K562 (cell line): ENCODE measurements at places on chromosomes 1 and 21.
A peak's percentile ranks its signal among the peaks of the same experiment; 100 is the strongest.

DNA sequence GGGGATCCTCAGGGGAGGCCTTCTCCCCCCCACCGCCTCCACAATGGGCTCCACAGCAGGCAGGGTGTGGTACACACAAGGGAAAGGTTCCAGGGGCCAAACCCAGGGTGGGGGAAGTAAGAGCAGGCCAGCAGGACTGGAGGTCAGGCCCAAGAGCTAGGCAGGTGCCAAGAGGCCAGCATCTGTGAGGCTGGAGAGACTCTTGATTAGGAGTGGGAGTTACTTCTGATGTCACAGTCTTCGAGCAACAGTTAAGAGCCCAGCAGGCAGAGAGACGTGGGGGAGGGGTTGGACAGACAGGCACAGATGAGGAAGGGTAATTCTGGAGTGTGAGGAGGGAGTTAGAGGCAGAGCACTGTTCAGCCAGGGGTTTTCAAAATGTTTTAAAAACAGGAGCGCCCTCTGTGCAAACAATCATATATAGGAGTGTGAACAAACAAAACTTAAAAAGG lies 55.8 kb downstream of the SLC9A1 start:
- peak; percentile 91 for DNase-seq

DNA sequence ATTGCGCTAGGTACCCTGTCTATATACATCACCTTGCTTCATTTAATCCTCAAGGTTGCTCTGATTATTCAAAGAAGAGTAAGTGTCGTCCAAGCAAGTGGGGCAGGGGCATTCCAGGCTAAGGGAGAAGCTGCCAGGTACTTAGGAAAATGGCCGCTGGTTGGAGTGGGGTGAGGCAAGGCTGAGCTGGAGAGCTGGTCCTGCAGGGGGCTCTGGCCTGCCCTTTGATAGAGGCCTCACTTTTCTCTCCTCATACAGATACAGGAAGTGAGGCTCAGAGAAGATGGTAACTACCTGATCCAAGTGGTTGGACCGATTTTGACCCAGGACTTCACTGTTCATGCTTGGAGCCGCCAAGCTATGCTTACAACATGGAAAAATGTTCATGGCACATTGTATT lies 86.9 kb upstream of the ZBTB40 start:
- peak; percentile 40 for DNase-seq

- no peak for DNase-seq
These were observed 9.8 kb upstream of the KCNA3 start for GRCh38 chr1:110684491-110684890.

DNA sequence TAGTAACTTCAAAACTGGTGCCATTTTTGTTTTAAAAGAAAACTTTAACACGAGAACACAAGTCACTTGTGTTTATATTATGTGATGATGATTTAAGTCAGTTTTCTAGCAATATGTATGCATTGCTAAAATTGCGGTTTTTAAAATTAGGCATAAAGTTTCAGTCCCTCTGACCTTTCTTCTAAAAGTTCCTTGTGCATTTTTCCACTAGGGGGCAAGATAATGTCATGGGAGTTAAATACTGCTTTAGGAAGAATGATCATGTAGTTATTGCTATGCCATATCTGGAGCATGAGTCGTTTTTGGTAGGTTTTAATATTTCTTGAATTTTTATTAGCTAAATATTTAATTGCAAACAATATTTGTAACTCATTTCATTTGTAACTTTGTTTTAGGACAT lies 10.7 kb downstream of the CDC7 start:
- peak; percentile 52 for DNase-seq

DNA sequence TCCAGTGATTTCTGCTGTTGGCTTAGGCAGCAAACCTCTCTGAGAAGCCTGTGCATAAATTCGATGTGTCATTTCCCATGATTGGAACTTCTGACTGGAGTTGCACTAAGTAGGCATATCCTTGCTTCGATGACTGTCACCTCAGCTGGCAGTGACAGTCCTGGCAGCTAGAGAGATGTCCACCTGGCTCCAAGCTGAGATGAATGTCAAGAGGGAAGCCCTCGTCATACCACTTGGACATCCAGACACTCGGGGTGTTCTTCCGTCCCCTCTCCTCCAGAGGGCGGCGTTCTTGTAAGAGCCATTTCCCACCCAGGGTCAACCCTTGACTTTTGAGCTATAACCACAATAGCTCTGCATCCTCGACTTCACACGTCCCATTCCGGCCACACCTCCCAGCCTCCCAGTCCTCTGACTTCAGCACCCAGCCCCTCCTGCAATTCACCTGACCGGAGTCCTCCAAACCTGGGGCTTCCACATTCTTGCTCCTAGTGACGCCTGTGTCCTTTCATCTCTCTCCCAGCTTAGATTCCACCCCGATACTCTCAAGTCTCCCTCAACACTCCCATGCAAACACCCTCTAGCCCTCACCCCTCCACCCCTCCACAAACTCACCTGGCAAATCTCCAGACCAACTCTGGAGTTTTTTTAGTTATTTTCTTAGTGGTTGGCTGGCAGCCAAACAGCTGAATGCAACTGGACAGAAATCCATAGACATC lies 17.3 kb downstream of the CA6 start:
- DNase-seq, result peak; percentile 78

DNA sequence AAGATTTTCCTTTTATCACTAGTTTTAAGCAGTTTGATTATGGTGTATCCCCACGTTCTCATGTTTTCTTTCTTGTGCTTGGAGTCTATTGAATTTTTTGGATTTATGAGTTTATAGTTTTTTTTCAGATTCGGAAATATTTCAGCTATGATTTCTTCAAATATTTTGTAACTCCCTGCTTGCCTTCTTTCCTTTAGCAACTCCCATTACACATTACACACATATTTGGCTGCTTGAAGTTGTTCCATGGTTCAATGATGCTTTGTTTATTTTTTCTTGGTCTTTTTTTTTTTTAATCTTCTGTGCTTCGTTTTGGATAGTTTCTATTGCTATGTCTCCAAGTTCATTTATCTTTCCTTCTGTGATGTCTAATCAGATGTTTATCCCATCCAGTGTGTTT lies 48.5 kb upstream of the WARS2 start:
- DNase-seq, result no peak

- DNase-seq, result no peak
These were observed 27.5 kb upstream of the JUN start for GRCh38 chr1:58811303-58811702.

- no peak for DNase-seq
These were observed 518 bp upstream of the SHE start for GRCh38 chr1:154502744-154503115.

- DNase-seq, result no peak
These were observed 98.8 kb downstream of the ZFYVE9 start for GRCh38 chr1:52240592-52241210.

GRCh38 chr1:157471531-157471930 lies 80.8 kb downstream of the FCRL5 start:
- DNase-seq, result no peak

DNA sequence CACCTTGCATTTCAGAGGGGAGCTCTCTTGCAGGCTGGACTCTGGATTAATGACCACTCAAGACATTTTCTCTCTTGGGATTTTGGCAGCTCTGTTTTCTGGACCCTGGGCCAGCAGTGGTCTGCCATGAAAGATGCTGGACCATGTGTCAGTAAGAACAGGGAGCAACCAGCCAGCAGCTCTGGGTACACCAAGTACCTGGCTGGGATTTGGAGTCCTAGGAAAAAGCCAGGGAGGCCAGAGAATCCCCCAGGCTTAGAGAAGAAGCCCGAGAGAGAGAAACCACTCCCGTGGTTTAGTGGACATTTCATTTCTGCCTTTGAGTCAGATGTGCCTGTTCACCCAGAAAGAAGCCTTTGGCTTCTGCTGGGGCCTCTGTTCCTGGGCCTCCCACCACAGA lies 2.5 kb downstream of the NFASC start:
- DNase-seq, result no peak

- peak; percentile 82 for DNase-seq
These were observed 552 bp upstream of the ZNF496 start for GRCh38 chr1:247332215-247332622.

GRCh38 chr1:216614011-216614934 lies 109.0 kb downstream of the ESRRG start:
- no peak for DNase-seq

DNA sequence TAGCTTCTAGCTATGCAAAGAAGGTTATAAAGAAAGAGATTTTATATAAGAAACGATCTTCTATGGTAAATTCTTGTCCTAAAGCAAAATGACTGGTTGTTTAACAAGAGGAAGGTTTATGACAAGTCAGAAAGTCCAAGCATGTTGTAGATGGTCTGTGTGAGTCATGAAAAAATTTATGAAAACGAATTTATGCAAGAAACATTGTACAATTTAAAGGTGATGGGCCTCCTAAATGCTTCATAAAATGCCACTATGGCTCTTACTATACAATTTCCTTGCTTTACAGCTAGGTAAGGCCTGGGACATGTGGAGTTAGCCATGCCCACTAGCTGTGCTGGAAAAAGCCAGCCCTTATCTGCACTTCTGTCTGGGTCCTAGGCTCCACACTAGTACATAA lies 125.4 kb downstream of the PTGER3 start:
- no peak for DNase-seq

DNA sequence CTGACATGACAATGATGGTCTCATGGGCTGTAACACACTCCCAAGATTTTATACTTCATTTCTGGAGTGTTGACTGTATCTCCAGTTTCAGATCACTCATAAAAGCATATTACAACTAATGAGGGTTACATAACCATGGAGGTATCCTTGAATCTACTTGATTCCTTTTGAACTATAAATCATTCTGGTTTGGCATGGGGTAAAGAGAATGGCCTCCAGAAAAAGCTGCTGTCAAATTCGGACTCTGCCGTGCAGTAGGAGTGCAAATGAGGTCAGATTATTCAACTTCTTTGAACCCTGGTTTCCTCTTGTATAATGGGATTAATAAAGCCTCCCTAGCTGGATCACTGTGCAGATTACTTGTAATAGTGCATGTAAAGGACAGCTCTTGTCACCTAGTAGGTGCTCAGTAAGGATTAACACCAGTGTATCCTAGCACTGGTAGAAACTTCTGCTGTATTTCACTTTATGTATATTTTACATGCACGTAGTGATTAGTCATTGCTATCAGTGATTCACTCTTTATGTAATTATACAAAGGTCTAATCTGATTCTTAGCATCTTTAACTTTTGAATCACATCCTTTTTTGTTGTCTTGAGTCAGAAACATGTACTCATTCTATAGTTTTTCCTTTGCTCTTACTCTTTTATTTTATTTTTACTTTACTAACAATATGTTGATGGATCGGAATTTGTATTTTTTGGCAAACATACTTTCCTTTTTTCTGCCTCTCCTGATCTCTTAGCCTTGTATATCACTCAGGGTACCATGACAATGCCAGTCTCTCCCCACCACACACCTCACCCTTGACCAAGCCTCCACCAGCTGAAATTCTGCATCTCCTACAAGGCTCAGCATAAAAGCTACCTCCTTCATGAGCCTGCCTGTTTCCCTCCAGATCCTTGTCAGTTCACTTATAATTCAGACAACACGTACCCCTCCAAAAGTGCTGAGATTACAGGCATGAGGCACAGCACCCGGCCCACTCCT lies 3.2 kb downstream of the LRRC8C start:
- DNase-seq, result no peak

DNA sequence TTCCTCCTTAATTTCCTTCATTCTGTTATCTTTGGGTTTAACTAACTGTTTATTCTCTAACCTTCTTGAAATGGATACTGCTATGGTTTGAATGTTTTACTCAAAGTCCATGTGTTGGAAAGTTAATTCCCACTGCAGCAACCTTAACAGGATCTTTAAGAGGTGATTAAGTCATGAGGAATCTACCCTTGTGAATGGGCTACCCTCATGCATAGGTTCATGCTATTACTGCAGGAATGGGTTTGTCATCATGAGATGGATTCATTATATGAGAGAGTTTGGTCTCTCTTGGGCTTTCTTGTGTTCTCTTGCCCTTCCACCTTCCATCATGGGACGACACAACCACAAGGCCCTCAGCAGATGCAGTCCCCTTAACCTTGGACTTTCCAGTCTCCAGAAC lies 516.9 kb downstream of the ADGRL2 start:
- no peak for DNase-seq

DNA sequence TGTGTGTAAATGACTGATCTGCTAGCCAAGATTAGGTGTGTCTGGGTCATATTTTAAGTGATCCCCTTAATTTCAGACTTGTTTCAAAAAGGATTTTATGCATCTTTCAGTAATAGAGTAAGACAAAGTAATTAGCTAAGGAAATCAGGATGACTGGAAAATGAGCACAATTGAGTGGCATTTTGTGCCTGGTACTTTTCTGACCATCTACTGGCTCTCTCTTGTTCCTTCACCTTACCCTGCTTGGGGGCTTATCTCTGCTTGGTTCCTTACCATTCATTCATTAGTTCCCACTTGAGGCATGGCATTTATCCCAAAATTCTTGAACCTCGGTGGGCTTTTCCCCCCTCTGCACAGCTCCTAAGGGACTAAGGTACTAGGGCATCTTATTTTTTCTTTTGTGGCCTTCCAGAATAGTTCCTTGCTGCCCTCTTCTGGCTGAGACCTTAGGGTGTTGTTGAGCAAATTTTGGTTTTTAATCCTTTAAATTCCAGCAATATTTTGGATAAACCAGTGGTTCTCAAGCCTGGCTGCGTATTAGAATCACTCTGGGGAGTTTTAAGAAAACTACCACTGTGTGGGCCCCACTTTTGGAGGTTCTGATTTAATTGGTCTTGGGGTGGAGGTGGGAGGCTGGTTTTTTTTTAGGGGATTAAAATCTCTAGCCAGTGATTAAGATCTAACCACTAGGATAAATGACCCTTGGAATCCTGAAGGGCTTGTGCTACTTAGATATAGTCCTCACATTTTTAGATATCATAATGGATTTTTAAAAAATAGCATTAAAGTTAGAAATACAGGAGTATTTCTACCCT lies 50.8 kb downstream of the HS2ST1 start:
- DNase-seq, result no peak

- no peak for DNase-seq
These were observed 40.1 kb downstream of the SLC9C2 start for GRCh38 chr1:173562813-173563212.

DNA sequence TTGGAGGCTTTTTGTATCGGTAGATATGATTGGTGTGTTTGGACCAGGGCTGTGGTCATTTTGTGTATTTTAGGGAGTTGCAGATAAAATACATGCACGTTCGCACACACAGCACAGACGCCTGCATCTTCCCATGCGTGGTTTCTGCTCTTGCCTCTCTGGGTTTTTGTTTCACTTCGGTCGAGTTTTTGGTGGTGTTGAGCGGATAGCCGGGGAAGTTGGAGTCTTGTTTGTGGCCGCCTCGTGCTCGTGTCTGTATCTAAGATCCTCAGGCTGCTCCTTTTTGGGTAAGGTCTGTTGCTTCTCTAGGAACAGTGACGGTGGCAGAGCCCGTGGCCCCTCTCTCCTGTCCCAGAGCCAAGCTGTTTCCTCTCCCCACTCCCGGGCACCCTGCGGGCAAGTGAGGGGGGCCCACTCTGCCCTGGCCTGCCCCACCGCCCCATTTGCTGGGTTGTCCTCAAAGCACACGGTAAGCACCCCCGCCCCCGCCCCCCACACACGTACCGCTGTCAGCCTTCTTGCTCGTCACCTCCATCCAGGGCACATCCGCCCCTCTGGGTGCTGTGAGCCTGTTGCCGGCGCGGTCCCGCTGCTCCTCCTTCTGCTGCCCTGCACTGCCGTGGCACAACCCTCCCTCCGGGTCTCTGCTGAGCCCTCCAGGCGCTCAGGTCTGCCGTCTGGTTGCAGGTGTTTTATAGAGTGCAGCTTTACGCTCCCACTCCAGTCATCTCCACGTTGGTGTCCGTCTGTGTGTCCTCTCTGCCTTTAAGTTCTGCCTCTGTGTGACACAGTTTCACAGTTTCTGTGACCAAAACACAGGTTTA lies 51.9 kb downstream of the AGPAT3 start:
- peak; percentile 75 for DNase-seq
